ENCODE measurements at places on chromosomes 16 and 17.

DNA sequence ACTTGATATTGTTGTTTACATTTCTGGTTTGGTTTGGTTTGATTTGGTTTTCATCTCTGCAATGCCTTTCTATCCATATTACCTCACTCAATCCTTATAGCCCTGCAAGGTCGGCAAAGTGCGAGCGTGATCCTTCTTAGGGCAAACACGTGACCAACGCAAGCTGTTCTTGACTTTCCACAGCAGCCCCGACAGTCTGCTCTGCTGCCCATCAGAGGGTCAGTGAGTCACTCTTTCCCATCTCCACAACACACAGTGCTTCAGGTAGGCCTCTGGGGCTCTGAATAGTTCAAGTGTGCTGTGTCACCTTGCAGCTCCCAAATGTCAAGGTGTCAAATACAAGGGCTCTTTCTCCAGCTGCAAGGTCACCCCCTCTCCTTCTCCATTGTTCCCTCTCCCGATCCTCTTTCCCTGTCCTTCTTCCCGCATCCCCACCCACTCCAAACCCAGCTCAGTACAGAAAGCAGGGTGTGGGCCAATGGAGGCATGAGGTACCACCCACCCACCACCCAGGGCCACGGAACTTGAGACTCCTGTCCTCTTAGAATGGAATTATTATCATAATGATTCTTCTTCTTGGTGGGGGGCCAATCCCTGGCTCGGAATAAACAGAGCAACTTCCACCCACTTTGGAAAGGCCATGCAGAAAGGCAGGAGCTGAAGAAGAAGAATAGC lies 139.7 kb downstream of the SLC39A11 start:
- DNase-seq: no peak

GRCh38 chr17:30922235-30923030 lies 688 bp downstream of the ADAP2 start:
- DNase-seq: no peak

- DNase-seq: no peak
These were observed 14.1 kb downstream of the HS3ST6 start for GRCh38 chr16:1903845-1904840.

- DNase-seq: peak; percentile 7
These were observed 189.4 kb upstream of the CDH8 start for GRCh38 chr16:62225675-62226074.

DNA sequence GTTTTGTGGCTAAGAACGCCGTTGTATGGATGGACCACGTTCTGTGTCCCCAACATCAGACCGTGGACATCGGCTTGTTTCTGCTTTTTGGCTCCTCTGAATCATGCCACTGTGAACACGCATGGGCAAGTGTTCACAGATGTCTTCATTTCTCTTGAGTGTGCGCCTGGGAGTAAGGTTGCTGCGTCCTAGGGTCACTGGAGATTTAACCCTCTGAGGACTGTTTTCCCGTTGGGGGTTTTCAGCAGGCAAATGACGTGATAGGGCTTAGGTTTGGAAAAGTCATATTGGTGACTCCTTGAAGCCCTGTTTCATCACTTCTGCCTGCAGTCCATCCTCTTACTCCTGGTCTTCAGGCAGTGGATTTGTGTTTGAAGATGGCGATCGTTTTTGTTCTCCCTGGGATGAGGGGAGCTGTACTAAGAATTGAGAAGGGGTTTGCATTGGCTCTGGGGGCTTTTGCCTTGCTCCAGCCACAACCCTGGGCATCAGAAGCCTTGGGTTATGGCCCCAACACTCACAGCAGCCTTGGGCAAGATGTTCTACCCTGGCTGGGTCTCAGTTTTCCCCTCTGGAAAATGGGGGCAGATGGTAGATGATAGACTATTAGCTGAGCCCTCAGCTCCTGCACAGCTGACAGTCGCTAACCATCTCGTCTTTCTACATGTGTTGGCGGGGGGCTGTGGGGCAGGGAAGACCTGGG lies 67.2 kb upstream of the CIBAR2 start:
- DNase-seq: no peak

DNA sequence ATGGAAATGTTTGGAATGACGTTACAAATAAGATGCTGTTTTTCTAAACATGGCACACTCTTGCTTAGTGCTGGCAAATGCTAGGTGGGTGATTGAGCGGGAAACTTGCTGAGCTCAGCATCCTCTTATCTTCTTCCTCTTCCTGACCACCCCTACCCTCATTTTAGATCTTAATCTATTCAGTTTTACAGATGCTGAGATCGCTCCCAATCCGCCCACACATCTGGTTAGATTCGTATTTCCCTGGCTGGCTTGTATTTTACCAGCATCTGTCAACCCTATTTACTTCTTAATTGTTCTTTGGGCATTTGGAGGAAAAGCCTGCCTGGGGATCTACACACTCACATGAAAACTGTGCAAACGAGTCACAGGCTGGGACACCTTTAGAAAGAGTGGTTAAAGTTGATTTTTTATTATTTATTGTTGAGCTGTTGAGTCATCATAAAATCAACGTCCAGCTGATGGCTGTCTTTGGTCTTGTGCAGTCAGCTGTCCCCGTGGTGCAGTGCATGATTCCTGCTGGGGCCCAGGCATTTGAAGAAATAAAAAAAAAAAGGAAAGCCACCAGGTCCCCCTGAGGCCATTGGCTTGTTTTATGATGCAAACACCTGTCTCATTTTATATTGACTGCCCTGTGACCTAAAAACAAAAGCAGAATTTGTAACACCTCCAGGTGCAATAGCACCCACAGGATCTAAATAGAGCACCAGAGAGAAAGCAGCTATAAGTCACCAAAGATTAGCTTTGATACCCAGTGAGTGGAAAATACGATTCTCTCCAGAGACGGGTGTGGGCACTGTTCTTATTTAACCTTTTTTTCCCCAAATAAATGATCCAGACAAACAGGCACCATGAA lies 258.6 kb downstream of the HS3ST3B1 start:
- DNase-seq: no peak

DNA sequence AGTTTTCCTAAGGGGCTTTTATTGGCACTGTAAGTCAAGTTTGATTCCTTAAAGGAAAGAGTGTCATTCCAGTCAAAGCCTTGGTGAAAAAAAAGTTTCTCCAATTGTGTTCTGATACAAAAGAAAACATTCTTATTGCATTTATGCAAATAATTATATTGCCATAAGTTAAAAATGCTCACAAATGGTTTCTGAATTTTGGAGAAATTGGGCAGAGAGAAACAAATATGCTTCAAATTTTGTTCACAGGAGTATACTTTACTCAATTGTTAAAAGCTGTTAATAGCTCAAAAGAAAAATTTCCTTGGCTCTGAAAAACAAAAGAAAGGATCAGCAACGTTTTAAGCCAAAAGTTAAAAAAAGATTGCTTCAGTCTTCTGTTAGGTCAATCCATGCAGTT lies 60.2 kb downstream of the PIGL start:
- DNase-seq: no peak

DNA sequence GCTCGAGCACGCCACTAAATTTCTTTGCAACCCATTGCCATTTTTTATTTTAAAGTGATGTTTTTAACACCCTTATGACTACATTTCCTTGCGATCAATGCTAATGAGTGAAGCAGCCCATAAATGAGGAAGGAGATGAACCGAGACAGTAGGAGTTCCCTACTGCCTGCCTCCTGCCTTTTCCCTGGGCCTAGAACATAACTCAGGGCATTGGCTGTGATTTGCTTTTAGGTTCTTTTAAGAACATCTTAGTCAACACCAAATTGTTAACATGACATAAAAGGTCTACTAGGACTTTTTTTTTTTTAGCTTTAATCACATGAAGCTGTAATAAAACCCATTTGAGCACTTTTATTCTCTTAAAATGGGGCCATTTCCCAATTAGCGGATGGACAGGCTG lies 81.3 kb downstream of the MAP2K6 start:
- DNase-seq: no peak

GRCh38 chr16:58110571-58111301 lies 18.4 kb downstream of the CFAP20 start:
- DNase-seq: no peak

GRCh38 chr16:5837007-5837670 lies 739.5 kb upstream of the EEF2KMT start:
- DNase-seq: no peak
